ENCODE measurements at places on chromosomes 16 and 17. TPM values are rescaled to one million over a fixed set of nuclear protein-coding genes. Genes with fewer than 3 reads are reported as not detected.

Gene TMEM256
- 35.2 TPM for total RNA-seq

Gene MAF
- total RNA-seq = 0.47 TPM

Gene SLC16A13
- 11.1 TPM for total RNA-seq

Gene NPIPB9
- 2.1 TPM for total RNA-seq

Gene EIF3CL
- 33.3 TPM for total RNA-seq

Gene TPSAB1
- total RNA-seq = not detected

Gene SBK1
- total RNA-seq = 0.14 TPM

Gene DRC3
- 2.3 TPM for total RNA-seq

Gene BRIP1
- total RNA-seq = 3.4 TPM

Gene ZFP3
- total RNA-seq = not detected

Gene DPEP3
- not detected for total RNA-seq

All from MCF 10A (cell line).